ENCODE measurements at places on chromosomes 13 and 19.

DNA sequence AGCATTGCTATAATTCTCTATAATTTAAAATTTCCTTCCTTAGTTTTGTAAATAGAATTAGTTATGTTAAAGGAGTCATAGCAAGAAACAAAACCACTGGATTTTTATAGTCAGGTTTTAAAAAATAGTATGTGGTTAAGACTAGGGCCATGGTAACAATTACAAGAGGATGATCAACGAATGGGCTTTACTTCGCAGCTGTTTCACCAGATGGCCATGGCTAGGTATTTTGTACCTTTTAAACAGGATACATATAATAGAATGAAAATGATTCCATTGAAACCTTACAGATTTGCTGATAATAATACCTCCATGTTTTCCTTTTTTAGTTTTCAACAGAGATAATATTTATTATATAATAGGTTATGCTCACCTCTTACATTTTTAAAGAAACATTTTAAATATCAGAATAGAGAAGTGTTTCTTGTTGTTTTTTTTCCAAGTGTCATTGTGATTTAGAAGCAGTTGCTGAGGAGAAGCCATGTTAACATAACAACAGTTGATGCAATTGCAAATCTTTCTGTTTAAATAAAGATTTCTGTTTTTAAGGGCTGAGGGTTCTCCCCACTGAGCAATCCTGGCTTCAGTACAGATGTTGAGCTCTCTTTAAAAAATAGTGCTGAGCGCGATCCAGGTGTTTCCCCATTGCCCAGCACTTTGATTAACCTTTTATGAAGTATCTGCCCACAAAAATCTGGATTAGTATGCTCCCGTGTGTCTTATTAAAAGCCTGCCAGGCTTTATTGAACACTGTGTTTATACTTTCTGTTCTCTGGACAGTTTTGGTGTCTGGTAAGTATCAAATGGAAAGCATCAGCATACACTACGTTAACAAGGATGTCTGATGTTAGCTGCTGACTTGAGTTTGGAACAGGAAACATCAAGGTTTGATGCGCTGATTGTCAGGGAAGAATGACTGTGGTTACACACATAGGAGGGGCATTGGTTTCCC, 205.3 kb downstream of the HS6ST3 start:
- DNase-seq: no peak

GRCh38 chr13:104650431-104650830, 1584.2 kb upstream of the SLC10A2 start:
- no peak for DNase-seq

DNA sequence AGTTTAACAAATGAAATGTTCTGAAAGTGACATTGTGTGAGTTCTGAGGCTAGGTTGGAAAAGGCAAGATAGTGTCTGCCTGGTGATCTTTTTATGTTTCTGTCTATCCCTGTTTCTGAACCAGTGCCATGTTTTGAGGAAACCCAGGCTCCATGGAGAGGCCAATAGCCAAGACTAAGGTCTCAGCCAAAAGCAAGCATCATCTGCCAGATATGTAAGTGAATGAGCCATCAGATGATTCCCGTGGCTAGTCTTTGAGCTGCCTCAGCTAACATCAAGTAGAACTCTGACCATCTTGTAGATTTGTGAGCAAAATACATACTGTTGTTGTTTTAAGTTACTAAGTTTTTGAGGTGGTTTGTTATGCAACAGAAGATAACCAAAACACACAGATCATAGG, 19.6 kb upstream of the CCNA1 start:
- DNase-seq: peak; percentile 31

DNA sequence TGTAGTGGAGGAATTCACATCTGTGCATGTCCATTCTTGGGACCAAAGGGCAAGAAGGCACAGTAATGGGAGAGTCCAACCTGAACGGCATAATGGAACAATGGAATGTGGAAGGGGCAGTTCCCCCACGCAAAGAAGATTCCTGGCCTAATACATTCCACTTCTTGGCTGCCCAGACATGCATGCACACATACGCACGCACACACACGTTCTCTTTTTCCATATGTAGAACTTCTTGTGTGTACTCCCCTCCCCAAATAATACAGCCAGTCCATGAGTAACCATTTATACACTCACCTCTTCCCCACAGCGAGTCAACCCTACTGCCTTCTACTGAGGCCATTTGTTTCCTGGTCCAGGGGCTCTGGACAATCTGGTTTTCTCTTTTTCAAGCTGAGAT, 6.0 kb upstream of the STK24 start:
- no peak for DNase-seq

DNA sequence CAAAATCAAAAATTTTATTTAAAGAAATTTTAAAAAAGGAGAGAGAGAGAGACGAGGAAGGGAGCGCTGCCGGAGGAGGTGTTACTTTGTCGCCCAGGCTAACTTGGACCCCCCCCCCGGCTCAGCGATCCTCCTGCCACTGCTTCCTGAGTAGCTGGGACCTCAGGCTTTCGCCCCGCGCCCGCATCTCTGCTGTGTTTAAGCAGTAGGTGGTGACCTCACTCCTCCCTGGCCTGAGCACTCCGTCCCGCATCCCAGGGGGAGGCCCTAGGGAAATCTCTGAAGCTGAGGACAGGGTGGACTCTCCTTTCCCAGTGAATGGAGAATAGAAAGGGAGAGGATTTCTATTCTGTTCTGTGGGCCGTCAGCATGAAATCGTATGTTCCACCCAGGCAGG, 485 bp upstream of the ZNF845 start:
- no peak for DNase-seq

- peak; percentile 81 for DNase-seq
Measured at GRCh38 chr13:33351319-33351718, 65.8 kb upstream of the STARD13 start.

Measured in iris pigment epithelial cell (primary cell).